Mesothelial cell of epicardium (in vitro differentiated cells): ENCODE measurements at places on chromosomes 16 and 17.

DNA sequence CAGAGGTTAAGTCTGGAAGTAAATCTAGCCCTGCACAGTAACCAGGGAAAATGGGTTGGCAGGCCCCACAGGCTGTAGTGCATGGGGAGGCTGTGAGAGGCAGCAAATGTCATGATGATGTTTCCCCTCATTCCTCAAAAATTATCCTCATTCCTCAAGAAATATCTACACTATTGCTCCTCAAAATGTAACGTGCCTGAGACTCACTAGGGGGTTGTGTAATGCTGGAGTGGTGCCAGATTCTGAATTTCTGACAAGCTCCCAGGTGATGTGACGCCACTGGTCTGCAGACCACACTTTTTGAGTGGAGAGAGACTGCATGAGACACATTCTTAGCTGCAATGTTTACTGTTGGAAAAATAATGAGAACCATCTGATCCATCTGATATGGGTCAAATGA lies 1.2 kb upstream of the MPP3 start:
- DNase-seq: no peak

- DNase-seq: peak; percentile 64
These were observed at the start of gene PRSS8 for GRCh38 chr16:31135535-31136286. Gene PRSS8 (minus strand): TSS chr16:31135727. CDS start chr16:31135498, 229 bp downstream.

DNA sequence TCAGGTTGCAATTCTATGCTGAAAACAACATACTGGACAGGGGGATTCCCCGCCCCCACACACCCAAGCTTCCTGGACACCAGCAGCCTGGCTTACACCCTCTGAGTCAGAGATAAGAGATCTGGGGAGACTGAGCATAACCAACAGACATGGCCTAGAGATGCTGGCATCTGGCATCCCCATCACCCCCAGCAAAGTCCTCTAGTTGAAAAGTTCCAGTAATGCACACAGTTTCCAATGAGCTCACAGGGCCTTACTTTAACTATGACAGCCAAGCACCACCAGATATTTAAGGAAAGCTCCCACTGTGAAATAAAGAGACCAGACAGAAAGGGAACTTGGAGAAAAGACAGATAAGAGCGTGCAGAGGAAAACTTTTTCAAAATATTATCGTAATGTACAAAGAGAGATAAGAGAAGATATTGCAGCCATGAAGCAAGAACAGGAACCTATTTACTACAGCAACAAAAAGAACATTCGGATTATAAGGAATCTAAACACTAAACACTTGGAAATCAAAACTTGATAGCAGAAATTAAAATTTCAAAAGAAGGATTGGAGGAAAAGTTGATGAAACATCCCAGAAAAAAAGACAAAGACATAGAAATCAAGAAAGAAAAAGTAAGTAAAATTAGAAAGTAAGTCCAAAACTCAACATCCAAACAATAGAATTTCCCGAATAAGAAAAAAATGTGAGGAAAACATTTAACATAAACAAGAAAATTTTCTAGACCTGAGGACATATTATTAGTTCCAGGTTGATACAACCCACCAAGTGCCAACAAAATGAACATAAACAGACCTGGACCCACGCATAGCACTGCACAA lies 17.2 kb upstream of the ALOX15 start:
- no peak for DNase-seq

GRCh38 chr17:80786470-80786869 lies 205.2 kb upstream of the CHMP6 start:
- no peak for DNase-seq

GRCh38 chr17:42111871-42112551 lies 503 bp downstream of the DHX58 start:
- DNase-seq: no peak

GRCh38 chr17:40819528-40820125 lies 2.8 kb downstream of the KRT10 start:
- DNase-seq: no peak

DNA sequence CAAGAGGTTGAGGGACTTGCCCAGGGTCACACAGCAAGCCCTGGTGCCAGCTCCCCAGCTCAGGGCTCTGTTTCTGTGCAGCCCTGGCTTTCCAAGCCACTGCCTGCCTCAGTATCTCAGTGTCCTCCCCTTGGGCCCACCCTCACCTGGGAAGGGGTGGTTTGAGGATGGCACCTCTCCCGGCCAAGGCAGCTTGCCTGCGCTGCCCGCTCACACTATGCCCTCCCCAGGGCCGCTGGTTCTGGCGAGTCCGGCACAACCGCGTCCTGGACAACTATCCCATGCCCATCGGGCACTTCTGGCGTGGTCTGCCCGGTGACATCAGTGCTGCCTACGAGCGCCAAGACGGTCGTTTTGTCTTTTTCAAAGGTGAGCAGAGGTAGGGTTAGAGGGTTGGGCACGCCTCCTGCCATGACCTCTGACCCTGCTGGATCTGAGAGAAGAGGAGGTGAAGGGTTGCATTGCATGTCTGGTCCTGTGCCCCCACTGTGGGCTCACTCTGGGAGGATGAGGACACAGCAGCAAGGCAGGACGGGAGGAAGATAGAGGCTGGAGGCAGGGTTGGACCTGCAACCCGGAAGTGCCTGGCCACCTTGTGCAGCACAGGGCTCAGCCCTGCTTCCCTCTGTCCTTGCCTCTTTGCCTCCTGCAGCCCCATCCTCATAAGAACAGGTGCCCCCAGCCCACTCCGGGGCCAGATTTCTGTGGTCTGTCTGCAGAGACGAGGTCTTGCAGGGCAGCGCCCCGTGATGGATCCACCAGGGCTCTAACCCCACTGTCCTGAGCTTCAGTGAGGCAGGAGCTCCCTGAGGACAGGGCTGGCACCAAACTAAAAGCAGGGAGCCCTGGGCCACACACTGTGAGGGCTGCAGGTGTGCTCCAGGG lies 16.7 kb downstream of the MMP15 start:
- no peak for DNase-seq

DNA sequence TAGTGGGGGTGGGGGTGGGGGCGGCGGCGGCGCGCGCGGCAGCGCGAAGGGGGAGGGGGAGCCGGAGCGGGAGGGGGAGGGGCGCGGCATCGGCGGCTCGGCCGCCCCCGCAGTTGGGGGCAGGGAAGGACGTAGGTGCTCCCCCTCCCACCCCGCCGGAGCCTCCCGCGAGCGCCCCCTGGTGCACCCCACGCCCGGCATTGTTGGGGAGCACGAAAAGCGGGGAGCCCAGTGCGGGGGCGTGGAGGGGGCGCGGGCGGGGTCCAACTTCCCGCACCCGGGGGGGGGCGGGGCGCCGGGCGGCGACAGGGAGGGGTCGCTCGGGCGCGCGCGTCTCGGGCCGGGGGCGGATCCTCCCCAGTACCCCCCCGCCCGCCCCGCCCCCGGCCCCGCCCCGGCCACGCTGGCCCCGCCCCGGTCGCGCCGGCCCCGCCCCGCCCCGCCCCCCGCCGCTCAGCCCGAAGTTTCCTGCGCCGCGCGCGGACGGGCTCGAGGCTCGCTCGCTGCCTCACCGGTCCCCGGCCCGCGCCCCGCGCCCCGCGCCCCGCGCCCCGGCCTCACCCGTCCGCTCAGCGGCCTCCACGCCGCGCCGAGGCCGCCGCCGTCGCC lies at the start of gene CACNA1H:
Gene CACNA1H, plus strand, starts transcription at position 456 of the 609 bp plus-strand sequence. CDS start 632 bp downstream, outside the sequence.
- DNase-seq: peak; percentile 73

GRCh38 chr16:64292953-64293352 lies 828.9 kb downstream of the CDH11 start:
- no peak for DNase-seq

- no peak for DNase-seq
These were observed 17.6 kb downstream of the TEX2 start for GRCh38 chr17:64245218-64246145.

GRCh38 chr17:39080421-39081078 lies 70.9 kb downstream of the PLXDC1 start:
- no peak for DNase-seq
